ENCODE measurements at places on chromosomes 16 and 17. TPM values are rescaled to one million over a fixed set of nuclear protein-coding genes. Genes with fewer than 3 reads are reported as not detected.

GRCh38 chr17:77957235-77957856 lies 1.2 kb upstream of the TNRC6C start:
- peak; percentile 12 for DNase-seq

The OR2C1 gene
- total RNA-seq: not detected

DNA sequence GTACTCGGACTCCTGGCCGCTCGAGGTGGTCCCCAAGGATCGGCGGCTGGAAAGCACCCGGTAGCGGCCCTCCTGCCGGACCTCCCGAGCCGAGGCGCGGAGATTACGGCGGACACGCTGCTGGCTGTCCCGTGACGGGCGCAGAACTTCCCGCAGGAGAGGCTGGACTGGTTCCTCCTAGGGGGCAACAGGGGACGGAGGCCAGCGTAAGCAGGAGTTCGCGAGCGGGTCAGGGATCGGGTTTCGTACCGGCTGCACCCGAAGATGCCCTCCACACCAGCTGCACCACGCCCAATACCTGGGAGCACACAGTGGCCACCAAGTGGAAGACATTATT lies 341 bp downstream of the SLC7A6OS start:
- no peak for DNase-seq

The SOCS1 gene
- 75.6 TPM for total RNA-seq

GRCh38 chr17:55845385-55845784 lies 94.5 kb downstream of the PCTP start:
- peak; percentile 17 for DNase-seq

DNA sequence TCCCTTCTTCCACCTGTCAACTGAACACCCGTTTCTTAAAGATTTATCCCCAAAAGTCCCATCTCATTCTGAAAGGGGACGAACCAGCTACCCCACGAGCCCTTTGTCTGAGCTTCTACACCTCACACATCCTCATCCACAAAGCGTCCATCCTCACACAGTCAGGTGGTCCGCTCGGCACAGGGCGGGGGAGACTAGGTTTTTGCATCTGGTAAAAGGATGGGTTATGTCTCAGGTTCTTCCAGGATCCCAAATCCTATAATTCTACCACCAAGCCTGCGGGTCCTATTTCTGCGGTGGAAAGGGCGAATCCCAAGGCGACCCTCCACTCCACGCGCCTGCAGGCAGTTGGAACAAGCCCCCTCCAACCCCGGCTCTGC lies 458 bp downstream of the GFOD2 start:
- no peak for DNase-seq

DNA sequence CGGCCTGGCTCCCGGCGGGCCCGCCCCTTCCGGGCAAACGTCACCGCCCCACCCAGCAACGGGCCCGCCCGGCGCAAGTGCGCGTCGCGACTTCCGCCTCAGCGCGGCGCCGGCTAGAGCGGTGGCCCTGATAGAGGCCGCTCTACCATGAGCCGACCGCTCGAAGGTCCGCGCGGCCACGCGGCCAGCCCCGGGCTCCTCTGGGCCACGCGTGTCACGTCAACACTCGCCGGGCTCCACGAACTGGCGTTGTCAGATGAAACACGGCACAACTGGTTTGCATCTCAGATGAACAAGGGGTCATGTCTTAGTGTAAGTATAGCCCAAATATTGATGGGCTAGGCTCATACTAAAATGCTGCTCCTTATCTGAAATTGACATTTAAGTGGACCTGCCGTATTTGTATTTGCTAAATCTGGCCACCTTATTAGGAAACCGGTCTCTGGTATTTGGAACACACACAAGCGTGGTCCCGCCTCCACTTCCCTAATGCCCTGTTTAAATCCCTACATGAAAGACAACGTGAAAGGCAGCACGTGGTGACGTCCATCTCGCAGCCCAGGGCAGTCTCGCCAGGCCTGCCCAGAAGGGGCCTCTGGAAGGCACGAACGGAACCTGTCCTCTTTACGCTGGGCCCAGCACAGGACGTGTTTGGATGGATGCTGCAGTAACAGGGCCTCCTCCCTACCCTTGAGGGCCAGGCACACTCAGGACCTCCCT lies at the start of gene ZNF598:
Gene ZNF598 (minus strand): TSS at position 31 of the 720 bp plus-strand sequence.
- DNase-seq: peak; percentile 78

DNA sequence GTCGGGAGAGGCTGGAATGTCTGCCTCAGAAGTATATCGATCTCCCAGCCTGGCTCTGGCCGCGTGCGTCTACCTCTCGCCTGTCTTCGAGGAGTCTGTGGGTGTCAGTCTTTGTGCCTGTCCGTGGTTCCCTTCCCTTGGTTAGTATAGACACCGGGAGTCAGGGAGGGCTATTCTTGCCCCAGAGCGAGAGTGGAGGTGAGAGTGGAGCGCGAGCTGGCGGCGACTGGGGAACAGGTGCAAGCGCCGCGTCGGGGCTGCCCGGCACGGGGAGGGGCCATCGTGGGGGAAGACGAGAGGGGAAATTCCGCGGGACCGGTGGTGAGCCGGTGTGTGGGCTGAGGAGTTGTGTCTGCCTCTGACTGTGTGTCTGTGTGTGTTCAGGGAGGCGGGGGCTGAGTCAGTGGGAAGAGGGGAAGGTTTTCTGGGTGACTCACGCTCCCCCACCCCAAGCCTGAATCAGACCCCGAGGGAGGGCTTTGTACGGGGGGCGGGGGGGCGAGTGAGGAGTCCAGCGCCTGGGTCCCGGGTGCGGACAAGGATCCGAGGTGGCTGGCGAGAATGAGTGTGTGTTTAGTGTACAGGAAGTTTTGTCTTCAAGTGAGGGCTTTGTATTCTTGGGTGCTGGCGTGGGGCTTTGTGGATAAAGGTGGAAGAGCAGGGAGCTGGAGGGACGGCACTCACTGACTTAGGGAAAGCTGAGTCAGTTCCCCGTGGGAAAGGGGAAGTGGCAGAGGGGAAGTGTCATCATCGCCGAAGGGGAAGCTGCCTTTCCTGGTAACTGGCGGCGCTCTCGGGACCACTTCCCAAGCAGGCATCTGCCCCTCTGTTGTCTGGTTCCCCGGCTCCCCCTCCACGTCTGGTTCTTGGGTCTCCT lies 8.6 kb downstream of the KDM6B start:
- peak; percentile 96 for DNase-seq

The HOXB9 gene
- not detected for total RNA-seq

The DNAH17 gene
- 0.08 TPM for total RNA-seq

DNA sequence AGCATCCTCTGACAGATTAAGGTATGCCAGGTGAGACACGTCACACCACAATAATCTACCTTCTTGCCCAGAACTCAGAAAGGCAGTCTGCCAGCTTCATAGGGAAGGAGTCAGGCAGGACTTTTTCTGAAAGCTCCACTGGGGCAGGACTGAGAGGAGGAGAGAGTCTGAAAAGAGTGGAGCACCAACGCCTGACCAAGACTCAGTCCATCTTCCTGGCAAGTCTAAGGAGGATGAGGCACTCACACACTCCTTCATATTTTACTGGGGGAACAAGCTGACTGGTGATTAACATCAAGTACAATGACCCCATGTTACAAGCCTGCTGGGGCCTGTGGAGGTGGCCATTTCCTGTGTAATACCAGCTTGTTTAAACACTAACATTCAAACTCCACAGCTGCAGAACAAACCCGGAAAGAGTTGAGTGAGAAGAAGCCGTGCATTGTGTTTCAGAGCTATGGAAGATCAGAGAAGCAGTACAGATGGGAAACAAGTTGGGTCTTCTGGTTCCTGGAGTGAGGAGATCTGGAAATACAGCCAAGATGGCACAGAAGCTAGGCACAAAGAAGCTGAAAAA lies 122.4 kb downstream of the HIC1 start:
- no peak for DNase-seq
